ENCODE measurements at places on chromosomes 1 and 21.

GRCh38 chr21:29091033-29091432, 17.6 kb upstream of the CCT8 start:
- DNase-seq: no peak

- no peak for DNase-seq
These were observed 30.8 kb upstream of the EPS8L3 start for GRCh38 chr1:109794319-109795132.

GRCh38 chr1:39959651-39960333, 4.8 kb downstream of the MFSD2A start:
- DNase-seq: no peak

GRCh38 chr1:230568008-230568407, 74.3 kb upstream of the COG2 start:
- peak; percentile 54 for DNase-seq

DNA sequence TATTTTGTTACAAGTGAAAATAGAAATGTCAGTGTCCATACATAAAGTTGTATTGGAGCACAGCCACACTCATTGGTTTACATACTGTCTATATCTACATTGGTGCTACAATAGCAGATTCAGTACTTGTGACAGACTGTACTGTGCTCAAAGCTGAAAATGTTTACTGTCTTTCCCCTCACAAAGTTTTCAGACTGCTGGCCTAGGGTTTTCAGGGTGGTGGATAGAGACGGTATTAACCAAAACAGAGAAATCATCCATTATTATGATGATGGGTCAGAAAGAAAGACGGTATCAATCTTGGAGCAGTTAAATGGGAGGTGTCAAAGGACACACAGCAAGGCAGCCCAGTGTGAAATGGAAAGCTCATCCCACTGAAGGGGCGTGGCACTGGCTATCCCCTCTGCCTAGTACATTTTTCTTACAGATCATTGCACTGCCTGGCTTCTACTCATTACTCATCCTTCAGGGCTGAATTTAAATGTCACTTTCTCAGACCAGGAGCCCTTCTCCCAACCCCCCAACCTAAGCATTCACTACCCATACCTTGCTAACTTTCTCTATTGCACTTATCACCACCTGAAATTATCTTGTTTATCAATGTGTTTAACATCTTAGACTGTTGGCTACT, 10.2 kb downstream of the JAK1 start:
- no peak for DNase-seq

DNA sequence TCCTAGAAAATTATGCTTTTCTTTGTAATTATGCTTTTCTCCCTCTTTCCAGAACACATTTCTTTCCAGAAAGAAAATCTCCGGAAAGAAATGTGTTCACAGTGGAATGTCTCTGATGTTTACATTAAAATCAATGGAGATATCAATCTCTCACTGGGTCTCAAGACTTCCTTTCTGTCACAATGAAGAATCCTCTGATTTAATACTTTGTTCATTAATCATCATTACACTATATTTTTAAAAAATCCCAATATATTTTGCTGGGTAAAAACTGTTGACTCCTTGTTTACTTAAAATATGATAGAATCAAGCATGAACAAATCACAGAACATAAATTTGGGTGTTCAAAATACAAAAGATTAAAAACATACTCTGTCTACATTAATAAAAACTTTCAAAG, 26.3 kb upstream of the TGFBR3 start:
- no peak for DNase-seq

GRCh38 chr1:115138271-115138670, 49.0 kb upstream of the TSPAN2 start:
- no peak for DNase-seq

GRCh38 chr1:232328486-232329102, 301.3 kb downstream of the SIPA1L2 start:
- DNase-seq: no peak

DNA sequence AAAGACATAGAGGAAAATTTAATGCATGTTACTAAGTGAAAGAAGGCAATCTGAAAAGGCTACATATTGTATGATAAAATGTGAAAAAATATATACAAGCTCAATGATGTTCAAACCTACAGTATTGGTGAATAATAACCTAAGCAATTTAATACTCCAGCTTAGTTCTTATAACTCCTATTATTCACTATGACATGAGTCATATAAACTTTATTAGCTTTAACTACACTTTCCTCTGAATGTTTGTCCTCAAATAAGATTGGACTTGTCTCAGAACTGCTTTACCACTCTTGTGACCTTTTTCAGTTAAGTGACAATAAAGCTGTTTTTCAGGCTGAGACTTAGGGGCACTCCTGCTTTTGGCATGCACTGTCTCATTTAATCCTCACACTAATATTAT, 50.9 kb downstream of the CNST start:
- no peak for DNase-seq

- DNase-seq: no peak
These were observed 602 bp upstream of the MED18 start for GRCh38 chr1:28328228-28328648.

DNA sequence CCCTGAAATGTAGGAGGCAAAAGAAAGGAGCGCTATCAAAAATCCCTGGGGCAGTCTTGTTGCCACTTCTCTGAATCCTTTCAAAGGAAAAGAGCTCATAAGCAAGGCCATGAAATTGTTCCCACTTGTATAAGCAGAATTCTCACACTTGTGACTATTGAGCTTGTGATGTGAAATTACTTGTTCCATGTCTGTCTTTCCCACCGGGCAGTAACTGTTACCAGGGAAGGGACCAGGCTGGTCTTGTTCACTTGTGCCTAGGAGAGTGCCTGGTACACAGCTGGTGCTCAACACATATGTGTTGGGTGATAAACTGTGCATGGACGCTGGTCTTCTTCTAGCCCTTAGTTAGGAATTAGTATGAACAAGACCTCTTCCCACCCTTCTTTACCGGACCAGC, 150.6 kb downstream of the CDC7 start:
- no peak for DNase-seq

DNA sequence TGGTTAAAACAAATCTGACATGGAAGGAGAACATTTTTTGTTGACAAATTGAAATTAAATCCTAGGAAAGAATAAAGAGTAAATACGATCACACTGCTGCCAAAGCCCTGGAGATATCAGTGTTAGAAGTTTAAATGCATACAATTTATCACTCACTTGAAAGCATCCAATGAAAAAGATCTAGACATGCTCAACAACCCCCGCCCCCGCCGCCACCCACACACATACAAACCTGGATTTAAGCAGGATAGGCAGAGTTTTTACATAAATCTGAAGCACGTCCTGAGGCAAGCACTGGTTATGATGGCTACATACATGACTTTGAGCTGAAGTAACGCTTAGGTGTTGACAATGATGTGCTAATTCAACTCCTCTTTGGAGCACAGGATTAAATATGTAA, 58.5 kb downstream of the LYST start:
- no peak for DNase-seq

GRCh38 chr1:156654700-156655099, 12.8 kb downstream of the BCAN start:
- no peak for DNase-seq

- DNase-seq: no peak
These were observed 42.4 kb upstream of the ESRRG start for GRCh38 chr1:216765346-216766300.

- no peak for DNase-seq
These were observed 6.3 kb upstream of the TPRG1L start for GRCh38 chr1:3618531-3618880.

GRCh38 chr1:225735252-225736149, 42.1 kb upstream of the SRP9 start:
- DNase-seq: no peak

DNA sequence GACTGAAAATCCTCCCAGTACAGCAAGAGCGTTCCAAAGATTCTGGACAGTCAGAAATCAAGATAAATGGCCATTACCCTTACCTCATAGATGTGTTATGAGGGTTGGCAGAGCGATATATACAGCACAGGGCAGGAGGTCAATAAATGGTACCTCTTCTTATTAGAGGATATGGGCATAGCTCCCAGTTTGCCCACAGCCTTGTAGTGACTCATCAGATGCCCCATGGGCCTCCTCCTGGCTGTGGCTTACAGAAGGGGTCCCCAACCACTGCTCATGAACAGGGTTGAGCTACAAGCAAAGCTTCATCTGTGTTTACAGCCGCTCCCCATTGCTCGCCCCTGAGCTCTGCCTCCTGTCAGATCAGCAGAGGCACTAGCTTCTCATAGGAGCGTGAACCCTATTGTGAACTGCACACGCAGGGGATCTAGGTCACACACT, 7.3 kb upstream of the IFNGR2 start:
- DNase-seq: no peak

- DNase-seq: no peak
These were observed 179.9 kb downstream of the COL24A1 start for GRCh38 chr1:85976516-85977205.

- no peak for DNase-seq
These were observed 74.9 kb upstream of the CNTN2 start for GRCh38 chr1:204968135-204968534.

GRCh38 chr1:115643666-115644065, 1.9 kb downstream of the VANGL1 start:
- no peak for DNase-seq

- DNase-seq: no peak
These were observed 205.9 kb upstream of the DPYD start for GRCh38 chr1:98126740-98127139.

DNA sequence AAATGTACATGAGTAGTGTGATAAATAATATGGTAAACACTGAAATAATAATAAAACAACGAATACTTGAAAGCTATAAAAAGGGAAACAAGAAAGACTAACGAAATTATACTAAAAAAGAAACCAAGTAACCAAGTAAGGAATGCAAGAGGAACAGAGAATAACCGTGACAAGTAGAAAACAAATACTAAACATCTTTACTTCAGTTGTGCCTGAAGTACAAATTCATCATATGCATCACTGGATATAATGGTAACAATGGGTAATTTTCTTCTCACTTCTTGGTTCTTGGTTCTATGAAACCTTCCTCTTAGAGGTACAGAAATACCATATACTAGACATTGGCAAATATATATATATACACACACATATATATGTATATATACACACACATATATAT, 1093.6 kb upstream of the B3GALT2 start:
- no peak for DNase-seq

- DNase-seq: no peak
These were observed 120.3 kb downstream of the PPIAL4G start for GRCh38 chr1:148362626-148363438.

GRCh38 chr1:50080904-50081586, 27.7 kb upstream of the ELAVL4 start:
- DNase-seq: peak; percentile 54

- DNase-seq: no peak
These were observed 1.7 kb upstream of the GADD45A start for GRCh38 chr1:67683316-67683715.

DNA sequence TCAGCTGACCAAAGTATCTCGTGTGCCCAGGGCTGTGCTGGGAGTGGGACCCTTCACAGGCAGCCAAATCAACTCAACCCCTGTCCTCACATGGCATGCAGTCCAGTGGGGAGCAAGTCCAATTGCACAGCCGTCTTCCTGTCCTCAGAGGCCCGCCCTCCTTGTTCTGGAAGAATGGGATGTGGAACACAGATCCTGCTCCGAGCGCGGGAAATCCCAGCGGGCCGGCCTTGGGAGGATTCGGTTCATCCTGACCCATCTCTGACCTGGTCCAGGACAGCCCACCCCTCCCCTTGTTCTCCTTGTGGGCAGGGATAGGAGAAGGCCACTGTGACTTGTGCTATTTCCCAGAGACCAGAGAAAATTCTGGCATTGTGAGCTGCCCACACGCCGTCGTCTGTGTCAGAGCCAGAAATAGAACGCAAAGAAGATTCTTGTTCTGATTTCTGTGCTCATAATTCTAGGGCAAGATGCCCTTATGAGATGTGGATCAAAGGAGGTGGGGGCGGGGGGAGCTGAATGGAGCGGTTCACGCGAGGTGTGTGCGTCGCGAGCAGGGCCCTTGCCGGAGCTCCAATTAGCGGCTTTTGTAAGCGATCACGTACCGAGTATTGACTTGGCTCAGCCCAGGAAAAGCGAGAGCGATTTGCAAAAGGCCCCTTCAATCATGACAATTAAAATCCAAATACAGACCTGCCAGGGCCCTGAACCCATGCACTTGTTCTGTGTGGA, 79.2 kb downstream of the AJAP1 start:
- no peak for DNase-seq

DNA sequence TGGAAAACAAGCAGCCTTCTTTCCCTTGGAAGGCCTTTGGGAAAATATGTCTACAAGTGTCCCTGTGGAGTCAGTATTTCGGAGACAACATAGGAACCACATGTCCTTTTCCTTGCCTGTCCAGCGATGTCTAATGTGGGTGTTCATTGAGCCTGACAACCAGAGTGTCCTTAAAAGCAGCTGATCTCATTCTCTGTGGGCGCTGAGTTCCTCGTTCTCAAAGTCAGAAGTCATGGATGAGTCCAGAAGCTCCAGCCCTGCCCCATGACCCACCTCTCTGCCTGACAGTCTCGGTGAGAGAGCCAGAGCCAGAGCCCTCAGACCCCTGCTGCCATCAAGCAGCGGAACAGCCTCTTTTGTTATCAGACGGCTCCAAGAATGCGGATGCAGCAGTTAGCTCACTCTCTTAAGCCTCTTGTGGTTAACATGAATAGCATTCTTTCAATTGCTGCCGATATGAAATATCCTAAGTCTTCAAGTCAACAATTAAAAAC, 329.2 kb downstream of the TGFB2 start:
- no peak for DNase-seq

DNA sequence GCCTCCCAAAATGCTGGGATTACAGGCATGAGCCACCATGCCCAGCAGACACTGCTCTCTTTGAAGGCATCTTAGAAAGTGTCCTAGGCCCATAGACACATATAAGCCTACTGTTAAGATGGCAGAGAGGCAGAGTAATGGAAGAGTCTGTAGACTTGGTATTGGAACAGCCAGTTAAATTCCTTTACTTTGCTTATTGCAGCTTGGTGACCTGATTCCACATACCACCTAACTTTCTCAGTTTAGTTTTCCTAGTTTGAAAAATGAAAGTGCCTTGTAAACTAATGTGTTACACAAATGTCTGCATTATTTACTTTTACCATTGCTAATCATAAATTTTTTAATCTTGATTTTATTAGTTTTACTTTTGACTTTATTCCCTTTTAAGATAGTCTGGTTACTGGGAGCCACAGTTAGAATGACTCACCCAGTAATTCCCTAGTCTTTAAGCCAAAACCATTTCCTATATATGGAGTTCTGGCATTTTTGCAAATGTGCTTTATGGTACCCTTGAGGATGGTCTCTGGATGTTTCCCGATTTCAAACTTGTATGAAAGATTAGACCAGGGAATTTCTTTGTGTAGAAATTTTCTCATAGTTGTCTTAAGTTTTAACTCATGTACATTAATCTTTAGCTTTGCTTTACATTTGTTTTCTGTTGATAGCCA, 6.4 kb downstream of the SMAP2 start:
- DNase-seq: no peak

- DNase-seq: no peak
These were observed 6.0 kb upstream of the SMYD3 start for GRCh38 chr1:246513041-246513440.

DNA sequence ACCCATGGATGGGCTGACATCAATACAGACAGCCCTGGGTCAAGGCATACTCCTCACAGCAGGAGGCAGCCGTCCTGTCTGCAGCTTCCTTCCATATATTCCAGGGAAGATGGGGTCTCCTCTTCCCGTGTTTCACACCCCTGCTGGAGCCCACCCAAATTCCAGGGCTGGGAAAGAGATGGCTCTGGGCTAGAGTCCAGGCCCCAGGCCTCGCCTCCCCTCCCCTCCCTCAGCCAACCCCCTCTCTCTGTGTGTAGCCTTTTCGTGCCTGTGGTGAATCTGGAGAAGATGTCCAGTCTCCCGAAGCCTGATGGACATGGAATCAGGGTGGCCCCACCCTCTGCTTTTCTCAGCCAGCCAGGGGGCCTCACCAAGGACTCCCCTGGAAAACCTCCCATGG, 3.6 kb downstream of the ATXN7L2 start:
- no peak for DNase-seq

Data from T47D (cell line).